Thyroid gland (tissue), 4 donors: ENCODE measurements at places on chromosomes 4 and X. TPM values are rescaled to one million over a fixed set of nuclear protein-coding genes. Genes with fewer than 3 reads are reported as not detected.

GRCh38 chrX:136291824-136292223, 8.9 kb upstream of the ADGRG4 start:
- no peak for DNase-seq

GRCh38 chr4:176778491-176778890, 14.2 kb downstream of the VEGFC start:
- DNase-seq, result no peak

DNA sequence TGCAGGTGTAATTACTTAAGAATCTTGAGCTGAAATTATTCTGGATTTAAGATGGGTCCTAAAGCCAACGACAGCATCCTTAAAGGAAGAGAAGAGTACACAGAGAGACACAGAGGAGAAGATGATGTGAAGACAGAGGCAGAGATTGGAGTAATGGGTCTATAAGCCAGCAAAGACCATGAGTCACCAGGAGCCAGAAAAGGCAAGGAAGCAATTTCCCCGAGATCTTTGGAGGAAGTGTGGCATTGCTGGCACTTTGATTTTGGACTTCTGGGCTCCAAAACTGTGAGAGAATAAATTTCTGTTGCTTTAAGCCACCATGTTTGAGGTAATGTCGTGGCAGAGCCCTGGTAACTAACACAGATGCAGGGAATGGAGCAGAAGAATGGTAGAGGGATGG, 32.4 kb upstream of the LGI2 start:
- DNase-seq, result no peak

GRCh38 chrX:121579016-121579760, 531.8 kb downstream of the GLUD2 start:
- DNase-seq, result no peak

DNA sequence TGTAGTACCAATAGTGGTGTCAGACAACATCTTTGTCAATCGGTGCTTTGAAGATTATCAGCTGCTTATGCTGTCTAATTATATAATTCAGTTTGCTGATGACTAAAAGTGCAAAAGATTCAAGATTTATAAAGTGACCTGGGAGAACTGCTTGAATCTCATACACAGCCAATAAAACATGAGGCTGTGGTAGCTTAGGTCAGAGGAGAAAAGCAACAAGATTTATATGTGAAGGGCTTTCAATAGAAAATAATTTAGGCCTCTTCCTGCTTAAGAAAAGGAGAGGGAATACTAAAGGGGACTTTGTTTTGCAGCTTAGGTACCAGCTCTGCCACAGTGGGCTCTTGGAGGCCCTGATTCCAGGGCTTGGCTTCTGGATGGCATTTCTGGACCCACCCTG, 111.0 kb upstream of the MAD2L1 start:
- DNase-seq, result no peak

DNA sequence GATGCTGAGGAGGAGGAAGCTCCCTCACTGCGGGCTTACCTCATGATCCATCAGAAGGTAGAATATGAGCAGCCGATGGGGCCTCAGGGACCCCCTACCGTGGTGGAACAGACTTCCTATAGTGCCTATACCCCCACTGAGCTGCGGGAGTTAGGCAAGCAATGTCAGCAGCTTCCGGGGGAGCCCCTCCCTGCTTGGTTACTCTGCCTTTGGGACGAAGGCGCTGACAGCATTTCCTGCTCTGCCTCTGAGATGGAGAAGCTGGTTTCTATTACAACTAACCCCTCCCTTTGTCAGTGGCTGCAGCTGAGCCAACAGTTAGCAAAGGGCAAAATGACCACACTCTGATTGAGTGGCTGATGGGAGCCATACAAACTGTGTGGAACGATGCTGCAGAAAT, 430.7 kb downstream of the IDS start:
- no peak for DNase-seq

DNA sequence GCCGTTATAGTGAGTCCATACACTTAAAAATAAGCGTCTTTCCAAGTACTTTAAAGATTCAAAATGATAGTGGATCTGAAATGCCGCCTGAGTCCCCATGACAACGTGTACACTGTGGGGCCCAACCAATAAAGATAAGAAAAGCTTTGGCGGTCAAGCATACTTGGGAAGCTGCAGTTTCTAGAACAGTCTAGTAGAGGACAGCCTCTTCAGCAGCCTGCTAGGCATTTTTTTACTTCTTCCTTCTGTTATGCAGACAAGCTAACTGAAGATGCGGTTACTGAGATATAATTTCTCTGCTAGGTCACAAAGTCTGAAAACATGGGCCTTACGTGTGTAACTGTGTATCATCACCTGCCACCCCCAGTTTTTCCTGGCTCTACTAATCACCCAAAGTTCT, 402 bp upstream of the UPRT start:
- no peak for DNase-seq

GRCh38 chr4:4492161-4492847, 49.5 kb downstream of the STX18 start:
- DNase-seq, result no peak

GRCh38 chr4:133802359-133803140, 399.0 kb downstream of the PABPC4L start:
- DNase-seq, result no peak

- no peak for DNase-seq
Observed at GRCh38 chr4:84091266-84091665, 407.8 kb downstream of the NKX6-1 start.

GRCh38 chr4:12966726-12967125, 517.4 kb downstream of the RAB28 start:
- no peak for DNase-seq

- no peak for DNase-seq
Observed at GRCh38 chr4:82989575-82990429, 20.8 kb downstream of the LIN54 start.

- DNase-seq, result peak; percentile 27
Observed at GRCh38 chrX:132612821-132613564, 124.2 kb upstream of the MBNL3 start.

DNA sequence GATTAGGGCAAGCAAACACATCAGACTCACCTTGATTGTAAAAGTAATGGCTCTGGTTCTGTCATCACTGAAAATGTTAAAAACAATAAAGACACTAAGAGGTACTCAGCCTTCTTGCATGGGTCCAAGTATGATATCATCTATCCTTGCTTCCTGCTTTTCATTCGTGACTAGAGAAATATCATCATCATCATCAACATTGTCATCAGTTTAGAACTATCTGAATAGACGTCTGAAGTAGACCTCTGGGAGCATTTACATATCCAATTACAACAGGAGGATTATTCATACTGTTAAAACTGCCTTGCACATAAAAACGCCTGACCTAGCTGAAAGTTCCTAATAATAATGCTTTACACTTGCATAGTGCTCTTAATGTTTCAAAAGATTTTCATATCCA, 9.8 kb upstream of the FRAS1 start:
- no peak for DNase-seq

DNA sequence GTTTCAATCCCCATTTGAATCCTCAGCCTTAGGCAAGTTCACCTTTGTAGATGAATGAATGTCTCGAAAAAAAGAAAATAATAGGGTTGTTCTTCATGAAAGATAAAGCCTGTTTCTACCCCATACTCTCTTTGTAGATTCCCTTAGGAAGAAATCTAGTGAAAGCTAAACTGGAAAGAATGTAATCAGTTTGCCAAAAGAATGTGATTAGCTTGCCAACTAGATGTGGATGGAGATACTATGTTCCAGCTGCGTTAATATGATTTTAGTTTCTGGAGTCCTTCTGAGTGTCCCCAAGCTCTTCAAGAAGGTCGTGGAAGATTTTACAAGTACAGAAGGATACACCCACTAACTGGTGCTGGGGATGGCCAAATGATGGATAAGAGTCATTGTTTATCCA, 162.3 kb upstream of the EDNRA start:
- DNase-seq, result no peak

GRCh38 chrX:104310657-104311254, 56.0 kb upstream of the ESX1 start:
- DNase-seq, result no peak

DNA sequence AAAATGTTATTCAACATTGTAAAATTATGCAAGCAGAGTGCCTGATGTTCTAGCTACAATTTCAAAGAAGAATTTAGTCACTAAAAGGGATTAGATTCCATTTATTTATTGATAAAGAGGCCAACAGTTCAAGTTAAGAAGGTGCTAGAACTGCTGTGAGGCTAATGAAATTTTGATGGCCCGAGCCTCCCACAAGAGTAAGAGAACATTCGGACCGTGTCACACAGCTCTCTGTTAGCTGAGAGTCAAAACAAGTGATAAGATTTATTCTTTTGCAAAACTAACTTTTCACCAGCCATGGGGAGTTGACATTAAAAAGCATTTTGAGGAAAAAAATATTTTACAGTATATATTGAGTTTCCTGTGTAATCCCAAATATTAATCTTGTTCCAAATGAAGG, 106.8 kb downstream of the TENM3 start:
- no peak for DNase-seq

DNA sequence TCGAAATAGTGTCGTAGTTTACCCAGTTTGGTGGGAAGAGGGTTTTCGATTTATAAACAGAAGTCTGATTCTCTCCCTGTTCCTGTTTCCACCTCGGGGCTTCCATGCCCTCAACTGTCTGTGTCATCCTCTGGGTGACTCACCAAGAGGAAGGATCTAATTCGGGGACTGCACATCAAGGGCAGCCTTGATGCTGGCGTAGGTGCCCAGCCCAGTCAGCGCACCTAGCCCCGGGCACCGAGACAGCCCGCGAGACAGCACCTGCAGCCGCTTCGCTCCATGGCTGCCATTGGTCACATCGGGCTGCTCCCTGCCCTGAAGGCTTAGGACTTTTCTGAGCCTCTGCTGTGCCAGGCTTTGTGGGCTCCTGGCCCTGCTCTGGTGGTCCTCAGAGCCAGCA, 7.7 kb downstream of the ABCD1 start:
- no peak for DNase-seq

- no peak for DNase-seq
Observed at GRCh38 chr4:3361406-3361805, 68.6 kb downstream of the RGS12 start.

DNA sequence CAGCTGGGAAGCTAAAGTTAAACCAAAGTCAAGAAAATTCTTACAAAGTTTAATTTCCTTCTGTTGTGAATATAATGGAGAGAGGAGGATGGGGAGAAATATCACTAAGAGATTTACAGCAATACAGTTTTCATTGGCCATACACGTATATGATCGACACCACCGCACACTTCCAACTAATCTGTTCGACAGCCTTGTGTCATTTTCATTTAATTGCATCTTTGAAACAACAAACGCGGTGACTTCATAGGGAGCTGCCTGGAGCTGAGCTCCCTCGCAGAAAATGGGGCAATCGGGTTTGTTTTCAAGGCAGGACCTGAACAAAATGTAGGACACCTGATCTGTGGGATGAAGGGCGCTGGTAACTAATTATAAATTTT, 1.3 kb downstream of the PTPN13 start:
- peak; percentile 25 for DNase-seq

DNA sequence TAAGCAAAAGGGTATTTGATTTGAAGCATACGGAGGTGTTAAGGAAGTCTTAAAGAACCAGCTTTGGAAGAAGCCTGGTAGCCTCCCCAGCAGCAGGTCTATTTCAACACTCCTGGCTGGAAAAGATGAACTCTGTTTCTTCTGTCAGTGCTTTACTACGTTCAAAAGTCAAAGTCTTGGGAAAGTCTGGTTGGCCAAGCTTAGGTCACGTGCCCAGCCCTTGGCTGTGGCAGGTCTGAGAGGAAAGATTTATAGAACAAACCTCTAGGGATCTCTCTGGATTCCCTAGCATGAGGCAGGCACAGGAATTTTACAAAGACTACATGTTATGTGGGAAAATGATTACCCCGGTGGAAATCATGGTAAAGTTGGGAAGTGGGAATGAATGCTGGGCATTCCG, 8.6 kb upstream of the ARHGAP10 start:
- no peak for DNase-seq

DNA sequence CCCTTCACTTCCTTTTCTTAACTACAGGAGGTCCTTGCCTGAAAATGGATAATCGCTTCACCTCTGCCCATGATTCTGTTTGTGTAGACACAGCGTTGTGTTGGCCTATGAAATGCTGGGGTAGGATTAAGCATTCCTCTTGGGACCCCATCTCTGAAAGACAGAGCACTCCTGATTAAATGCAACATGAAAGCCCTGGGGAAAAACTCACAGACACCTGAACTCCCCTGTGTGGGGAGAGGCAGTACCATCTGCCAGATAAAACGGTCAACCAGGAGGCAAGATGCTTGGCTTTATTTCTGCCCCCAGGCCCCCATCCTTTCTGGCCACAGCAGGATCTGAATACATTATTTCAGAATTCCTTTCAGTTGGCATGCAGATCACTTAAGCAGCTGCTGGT, 1.9 kb downstream of the LGI2 start:
- DNase-seq, result no peak

GRCh38 chr4:148735432-148736155, 293.4 kb upstream of the NR3C2 start:
- no peak for DNase-seq

DNA sequence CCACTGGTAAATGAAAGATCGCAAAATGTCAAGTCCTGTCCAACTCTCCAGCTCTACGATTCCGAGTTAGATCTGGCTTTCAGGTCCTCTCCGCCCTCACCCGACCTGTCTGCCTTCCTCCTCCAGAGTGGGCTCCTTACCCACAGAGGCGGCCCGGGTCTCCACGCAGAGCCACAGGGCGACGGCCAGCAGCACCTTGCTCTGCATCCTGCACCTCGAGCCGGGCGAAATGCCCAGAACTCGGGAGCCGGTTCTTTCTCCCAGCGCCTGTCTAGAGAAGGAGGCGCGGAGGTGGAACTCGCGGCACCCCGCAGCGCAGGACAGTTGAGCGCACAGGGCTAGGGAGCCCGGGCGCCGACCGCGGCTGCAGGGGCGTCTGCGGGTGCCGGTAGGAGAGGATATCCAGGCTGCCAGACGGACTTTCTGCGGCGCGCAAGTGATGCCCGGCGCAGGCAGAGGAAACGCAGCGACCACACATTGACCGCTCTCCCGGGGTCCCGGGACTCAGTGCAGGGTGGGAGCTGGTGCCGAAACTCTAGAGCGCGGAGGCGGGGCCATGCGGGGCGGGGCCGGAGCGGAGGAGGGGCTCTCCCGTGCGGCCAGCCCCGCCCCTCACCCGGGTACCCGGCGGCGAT, at the start of gene KDR:
TSS of gene KDR (minus strand) at position 509 of the 635 bp plus-strand sequence. CDS start at position 207, 302 bp downstream.
- peak; percentile 77 for DNase-seq

The CLCN4 gene
- 7.1 TPM for total RNA-seq

The TMEM154 gene
- total RNA-seq, result 0.54 TPM

The FAT1 gene
- 95.6 TPM for total RNA-seq

The DYNLT3 gene
- total RNA-seq, result 42.7 TPM

The ADGRA3 gene
- total RNA-seq, result 101 TPM

The H2BW2 gene
- not detected for total RNA-seq

The FREM3 gene
- total RNA-seq, result not detected

The ALAS2 gene
- total RNA-seq, result not detected

The PRRG1 gene
- 24.0 TPM for total RNA-seq

The NIPAL1 gene
- 10.1 TPM for total RNA-seq

The SSX1 gene
- total RNA-seq, result not detected

The PHEX gene
- 1.5 TPM for total RNA-seq

The CDKL5 gene
- 8.4 TPM for total RNA-seq

The KLF3 gene
- total RNA-seq, result 68.2 TPM
